ENCODE measurements at places on chromosomes 4 and X. TPM values are rescaled to one million over a fixed set of nuclear protein-coding genes. Genes with fewer than 3 reads are reported as not detected.

The AMOT gene
- total RNA-seq = 1.3 TPM

DNA sequence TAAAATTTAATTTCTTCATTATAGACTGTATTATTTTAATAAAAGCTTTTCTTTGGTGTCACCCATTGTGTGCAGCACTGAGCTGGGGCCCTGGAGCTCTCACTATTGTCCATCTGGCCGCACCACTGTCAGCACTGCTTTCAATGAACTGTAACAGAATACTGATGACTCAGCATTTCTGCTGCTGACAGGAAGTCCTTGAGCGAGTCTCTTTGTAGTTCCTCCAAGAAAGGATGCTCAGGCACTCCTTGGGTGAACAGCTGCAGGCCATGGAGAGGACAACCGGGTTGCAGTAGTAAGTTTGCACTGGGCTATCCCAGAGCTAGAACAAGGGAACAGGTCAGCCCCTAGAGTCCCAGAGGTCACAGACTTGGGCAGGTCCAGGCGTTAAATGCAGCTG lies 81.6 kb downstream of the SORBS2 start:
- no peak for DNase-seq

- DNase-seq = no peak
Measured at GRCh38 chr4:138903185-138903584, 112.4 kb upstream of the NOCT start.

- no peak for DNase-seq
Measured at GRCh38 chrX:71541210-71542022, 8.5 kb downstream of the OGT start.

DNA sequence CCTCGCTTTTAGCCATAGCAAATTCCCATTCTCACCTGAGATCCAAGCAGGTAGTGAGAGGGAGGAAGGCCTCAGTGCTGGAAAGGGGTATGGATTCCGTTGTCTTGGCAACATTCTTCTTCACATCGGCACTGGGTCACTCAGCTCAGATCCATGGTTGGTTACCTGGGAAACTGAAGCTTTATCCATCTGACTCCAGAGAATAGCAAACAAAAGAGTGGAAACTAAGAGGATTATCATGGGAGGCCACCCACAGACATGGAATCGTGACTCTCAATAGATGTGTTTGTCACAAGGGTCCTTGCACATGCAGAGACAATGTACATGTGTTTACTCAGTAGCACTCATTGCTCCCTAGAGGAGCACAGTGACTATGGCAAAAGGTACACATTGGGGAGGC lies 81.0 kb downstream of the MAGED4 start:
- DNase-seq = no peak

- DNase-seq = no peak
Measured at GRCh38 chr4:124754681-124755080, 42.1 kb upstream of the ANKRD50 start.

- DNase-seq = no peak
Measured at GRCh38 chrX:15014281-15014680, 141.1 kb downstream of the MOSPD2 start.

Measured in activated T-cell treated with anti-CD3 and anti-CD28 coated beads, Interleukin-2, amount 50 U/mL, for 4 hours (primary cell).